NCI-H69 (cell line): ENCODE measurements at places on chromosomes 6 and 20.
A peak's percentile ranks its signal among the peaks of the same experiment; 100 is the strongest.

DNA sequence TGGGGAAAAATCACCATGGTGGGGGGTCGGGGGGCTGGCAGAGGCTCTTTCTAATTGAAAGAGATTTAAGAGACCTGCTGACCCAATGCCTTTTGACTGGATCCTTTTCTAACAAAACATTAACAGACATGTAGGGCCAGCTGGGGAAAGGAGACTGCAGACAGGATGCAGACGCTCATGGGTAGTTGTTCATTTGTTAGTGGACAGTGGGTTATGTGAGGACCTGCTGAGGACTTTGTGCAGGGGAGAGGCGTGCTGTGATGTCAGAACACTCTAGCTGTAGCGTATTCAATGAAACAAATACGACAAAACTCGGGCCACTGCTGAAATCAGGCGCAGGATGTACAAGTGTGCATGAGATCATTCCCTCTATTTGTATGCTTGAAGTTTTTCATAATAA, 1.2 kb downstream of the IP6K3 start:
- peak; percentile 59 for DNase-seq

DNA sequence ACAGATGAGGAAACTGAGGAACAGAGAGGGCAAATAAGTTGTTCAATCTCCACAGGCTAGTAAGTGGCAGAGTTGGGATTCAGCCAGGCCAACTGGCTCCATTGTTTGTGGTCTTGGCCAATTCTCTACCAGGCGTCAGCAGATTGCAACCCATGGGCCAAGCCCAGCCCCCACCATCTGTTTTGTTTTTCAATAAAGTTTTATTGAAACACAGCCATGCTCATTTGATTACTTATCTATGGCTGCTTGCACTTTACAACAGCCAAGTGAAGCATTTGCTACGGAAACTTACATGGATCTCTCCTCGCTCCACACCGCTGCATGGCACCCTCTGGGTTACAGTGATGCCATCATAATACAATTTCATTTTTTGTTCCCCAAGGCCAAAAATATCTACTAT, 90.8 kb downstream of the ZNF217 start:
- no peak for DNase-seq

- DNase-seq, result peak; percentile 74
Observed at GRCh38 chr6:143397227-143398222, 53.0 kb downstream of the ADAT2 start.

DNA sequence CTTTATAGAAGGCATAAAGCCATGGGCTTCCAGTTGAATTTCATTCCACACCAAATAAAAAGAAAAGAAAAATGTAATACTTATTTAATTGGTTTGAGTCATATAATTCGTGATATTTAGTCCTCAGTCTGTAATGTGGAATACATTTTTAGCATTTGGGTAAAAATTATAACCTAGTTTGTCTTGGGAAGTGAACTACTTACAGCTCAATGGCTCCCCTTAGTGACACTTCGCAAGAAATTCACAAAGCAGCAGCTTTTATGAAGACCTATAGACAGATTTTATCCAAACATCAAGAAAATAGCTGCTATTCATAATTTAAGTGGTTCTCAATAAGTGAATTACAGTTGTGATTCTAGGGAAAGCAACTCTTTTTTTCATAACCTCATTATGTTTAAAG, 72.1 kb downstream of the RSPO3 start:
- peak; percentile 67 for DNase-seq

DNA sequence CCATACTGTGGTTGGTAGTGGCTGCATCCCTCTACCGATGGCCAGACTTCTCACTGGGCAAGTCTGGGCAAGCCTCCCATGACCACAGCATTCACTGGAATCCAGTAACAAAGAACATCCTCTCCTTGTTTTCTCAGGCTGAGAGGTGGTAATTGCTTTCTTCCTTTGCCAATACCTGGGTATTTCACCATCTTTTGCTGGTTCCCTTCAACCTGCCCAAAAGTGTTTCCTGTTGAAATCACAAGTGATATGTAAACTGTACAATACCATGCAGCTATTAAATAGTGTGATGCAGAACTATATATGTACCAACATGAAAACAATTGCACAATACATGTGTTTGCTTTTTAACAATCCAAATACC, at the start of gene PTCHD4:
Gene PTCHD4 (minus strand): TSS at position 55 of the 364 bp plus-strand sequence. CDS start 42,240 bp downstream, outside the sequence.
- DNase-seq, result peak; percentile 99

DNA sequence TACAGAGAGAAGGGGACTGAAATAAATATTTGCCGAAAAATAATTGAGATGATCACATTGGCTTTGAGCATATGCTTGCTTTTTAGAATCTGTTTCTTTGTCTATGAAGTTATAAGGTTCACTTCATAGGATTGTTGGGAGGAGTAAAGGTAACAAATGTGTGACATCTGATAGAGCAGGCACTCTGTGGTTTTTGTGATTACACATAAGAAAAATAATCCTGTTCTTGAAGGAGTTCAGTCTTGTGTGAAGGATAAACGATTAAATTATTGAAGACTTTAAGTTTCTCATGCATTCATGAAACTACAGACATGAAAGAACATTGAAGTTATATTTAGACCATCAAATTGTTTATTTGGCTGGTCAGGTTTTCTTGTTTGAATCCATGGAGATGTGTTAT, 45.0 kb downstream of the QKI start:
- DNase-seq, result no peak

- DNase-seq, result no peak
Observed at GRCh38 chr6:169263374-169263773, 9.7 kb upstream of the THBS2 start.

DNA sequence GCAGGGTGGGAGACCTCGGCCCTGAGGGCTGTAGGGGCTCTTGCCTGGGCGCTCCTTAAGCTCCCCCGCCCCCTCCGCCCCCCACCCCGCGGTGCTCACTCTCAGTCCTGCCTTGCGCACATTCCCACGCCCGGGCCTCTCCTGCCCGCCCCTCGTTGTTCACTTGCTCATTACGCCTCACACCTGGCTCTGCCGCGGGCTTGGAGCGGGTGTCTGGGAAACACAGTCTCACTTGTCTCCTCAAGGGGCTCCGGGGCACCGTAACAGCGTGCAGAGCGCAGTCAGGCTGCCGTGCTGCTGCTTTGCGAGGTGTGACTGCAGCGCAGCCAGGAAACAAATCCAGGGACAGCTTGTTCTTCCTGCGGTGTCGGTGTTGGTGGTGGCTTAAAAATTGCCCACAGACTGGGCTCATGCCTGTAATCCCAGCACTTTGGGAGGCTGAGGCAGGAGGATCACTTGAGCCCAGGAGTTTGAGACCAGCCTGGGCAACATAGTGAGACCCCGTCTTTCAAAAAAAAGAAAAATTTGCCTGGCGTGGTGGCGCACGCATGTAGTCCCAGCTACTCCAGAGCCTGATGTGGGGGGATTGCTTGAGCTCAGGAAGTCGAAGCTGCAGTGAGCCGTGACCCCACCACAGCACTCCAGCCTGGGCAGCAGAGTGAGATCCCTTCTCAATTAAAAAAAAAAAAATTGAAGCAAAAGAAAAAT, 4.6 kb downstream of the NPBWR2 start:
- peak; percentile 76 for DNase-seq

- no peak for DNase-seq
Observed at GRCh38 chr6:16651871-16652270, 109.4 kb downstream of the ATXN1 start.

- peak; percentile 17 for DNase-seq
Observed at GRCh38 chr6:147768969-147769368, 260.5 kb downstream of the SAMD5 start.

DNA sequence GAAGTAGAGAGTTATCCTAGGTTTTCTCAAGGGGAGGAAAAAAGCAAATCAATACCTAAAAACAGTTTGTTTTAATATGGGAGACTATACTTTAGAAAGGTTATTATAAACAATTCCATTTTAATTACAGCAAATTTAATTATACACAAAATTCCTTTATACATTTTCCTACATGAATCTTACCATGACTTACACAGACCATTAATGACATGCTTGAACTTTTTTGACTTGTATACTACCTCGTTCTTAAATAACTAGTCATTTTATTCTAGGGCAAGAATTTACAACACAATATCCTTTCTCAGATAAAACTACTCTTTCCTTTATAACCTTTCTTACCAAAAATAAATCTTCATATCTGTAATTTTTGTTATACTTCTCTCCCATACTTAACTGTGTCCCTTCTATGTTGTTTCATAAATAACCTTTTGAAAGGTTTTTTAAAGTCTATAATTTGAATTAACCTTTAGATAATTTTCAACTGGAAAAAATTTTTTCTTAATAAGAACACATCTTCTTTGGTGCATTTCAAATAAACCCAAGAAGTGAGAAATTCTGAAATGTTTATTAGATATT, 729.4 kb downstream of the TENT5A start:
- DNase-seq, result peak; percentile 52

DNA sequence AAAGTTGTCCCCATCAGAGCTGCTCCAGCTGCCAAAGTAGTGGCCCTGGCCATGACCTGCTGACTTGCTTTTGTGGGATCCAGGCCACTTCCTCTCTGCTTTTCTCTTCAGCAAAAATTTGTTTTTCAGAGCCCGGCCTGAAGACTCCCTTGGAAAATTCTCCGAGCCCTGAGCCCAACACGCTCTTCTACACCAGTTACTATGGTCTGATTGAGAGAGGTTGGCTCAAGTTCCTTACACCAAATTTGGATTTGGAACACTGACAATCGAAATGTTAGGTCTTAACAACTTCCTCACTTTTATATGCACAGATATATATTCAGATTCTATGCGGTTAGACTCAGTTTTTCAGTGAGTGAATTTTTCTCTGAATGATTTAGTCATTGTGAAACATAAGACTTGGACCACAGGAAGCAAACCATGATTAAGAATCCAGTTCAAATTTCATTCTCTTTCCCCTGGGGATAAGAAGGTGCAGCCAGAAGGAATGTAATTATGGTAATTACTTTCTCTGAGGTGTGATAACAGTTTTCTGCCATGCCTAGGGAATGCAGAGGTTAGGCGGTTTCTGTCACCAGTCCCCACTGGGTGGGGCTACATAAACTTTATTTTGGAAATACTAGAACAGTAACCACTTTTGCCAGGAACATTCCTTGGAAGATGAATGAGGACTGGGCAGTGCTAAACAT, 365.2 kb downstream of the SYNE1 start:
- DNase-seq, result peak; percentile 10

GRCh38 chr6:152309648-152310047, 327.5 kb downstream of the SYNE1 start:
- DNase-seq, result no peak

DNA sequence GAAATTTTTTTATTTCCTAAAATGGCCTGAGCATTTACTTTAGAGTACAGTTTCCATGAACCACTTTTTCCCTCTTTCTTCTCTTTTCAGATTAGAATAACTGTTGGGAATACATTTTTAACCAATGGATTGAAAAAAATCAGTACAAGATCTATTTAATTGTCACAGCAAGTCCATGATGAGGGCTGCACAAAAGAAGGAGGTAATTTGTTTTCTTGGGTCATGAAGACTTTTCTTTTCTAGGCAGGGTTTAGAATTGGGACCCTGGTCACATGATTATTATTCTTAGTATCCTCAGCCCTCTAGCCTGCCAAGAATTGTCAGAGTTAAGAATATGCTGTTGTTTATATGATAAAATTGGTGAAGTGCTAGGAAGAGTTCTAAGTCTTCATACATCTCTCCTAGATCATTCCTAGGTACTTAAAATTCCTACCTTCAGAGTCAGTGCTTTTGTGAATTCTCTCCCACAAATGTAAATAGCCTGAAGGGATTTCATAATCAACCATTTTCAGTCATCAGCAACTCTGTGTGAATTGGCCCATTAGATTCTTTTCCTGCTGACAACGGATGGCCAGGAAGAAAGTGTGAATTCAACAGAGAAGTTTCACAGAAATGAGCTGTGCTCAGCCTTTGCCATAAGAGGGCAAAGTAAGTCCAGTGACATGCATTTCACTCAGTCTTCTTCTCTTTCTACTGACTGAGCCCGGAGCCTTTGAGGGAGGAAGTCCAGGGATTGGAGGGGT, 32.4 kb upstream of the TPBG start:
- peak; percentile 86 for DNase-seq

DNA sequence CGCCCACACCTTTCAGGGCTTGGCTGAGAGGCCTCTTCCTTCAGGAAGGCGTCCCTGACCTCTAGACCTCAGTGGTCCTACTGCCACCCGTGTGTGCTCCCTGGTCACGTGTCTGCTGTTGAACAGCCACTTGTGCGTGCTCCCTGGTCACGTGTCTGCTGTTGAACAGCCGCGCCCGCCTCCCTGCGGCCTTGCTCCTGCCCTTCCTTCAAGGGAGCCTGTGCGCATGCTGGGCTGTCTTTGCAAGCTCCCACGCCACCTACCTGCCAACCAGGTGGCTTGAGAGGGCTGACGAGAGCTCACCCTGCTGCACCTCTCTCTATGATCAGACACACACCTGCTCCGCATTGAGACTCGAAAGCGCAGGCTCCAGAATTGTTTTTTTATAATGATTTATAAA, 179.3 kb downstream of the BMP7 start:
- peak; percentile 10 for DNase-seq

DNA sequence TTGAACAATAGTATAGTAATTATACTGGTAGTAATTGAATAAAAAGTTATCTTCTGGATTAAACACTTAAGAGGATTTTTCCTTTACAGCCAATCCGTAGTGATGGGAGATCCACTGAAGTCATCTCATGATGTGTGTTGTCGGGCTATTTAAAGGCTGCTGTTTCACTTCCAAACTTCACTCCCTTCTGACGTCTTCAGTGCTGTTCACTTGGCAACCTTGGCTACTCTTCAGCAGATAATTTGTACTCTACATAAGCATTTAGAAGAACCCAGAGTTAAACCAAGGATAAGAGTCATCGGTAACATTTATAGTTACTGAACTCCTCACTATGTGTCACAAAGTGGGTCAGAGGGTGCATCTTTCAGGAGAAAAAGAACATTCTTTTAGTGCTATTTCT, 179.1 kb upstream of the EYA4 start:
- no peak for DNase-seq

DNA sequence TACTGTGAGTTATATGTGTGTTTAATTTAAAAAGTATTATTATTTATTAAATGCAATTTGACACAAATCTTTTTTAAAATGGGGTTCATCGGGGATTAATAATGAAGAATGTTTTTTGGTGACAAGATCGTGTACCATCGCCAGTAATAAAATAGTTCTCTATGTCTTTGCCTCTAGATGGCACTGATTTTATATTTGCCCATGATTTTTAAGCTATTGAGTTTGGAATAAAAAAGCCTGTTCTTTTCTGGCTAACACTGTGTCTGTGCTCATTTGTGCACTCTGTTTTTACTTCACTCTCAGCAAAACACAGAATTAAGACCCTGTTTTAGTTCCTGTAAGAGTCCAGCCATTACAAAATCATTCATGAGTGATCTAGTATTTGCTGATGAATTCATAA, 127.0 kb downstream of the FARS2 start:
- DNase-seq, result no peak

DNA sequence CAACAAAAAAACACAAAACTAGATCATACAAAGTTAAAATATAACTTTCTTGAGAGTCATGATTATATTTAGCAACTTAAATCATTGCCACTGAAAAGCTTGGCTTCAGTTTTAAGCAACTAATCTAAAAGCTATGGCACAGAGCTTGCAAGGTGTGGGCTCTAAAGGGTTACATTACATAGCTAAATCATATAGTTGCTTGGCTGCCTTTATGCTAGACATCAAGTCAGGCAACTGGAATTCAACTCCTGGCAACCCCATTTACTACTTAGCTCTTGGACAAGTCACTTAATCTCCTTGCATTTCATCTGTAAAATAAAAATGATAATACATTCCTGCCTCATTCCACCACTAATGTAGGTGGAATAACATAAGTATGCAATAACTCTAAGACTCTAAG, 40.9 kb upstream of the GCM1 start:
- no peak for DNase-seq
